ENCODE measurements at places on chromosomes 5 and 9.

DNA sequence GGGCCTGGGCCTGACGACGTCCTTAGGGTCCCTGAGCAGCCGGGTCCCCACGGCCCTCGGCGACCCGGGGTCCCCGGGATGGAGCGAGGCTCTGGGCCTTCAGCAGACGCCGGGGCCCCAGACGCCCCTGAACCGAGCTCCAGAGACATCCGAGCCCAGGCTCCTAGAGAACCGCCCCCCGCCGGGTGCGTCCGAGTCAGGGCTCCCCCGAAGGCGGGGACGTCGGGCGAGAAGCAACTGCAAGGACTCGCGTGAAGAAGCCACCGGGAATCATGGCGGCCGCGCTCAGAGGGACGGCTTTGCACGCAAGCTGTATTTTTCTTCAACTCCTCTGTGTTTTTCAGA is 25.5 kb downstream of the IRX4 start:
- no peak for DNase-seq

GRCh38 chr5:172583931-172584511 is 57.0 kb upstream of the NEURL1B start:
- DNase-seq: no peak

GRCh38 chr5:69492391-69492922 is at the start of gene OCLN:
TSS of gene OCLN (plus strand) at chr5:69492790. CDS start at chr5:69504245, 11,455 bp downstream.
- peak; percentile 69 for DNase-seq

GRCh38 chr9:136133191-136133958 is 14.7 kb upstream of the TMEM250 start:
- no peak for DNase-seq

DNA sequence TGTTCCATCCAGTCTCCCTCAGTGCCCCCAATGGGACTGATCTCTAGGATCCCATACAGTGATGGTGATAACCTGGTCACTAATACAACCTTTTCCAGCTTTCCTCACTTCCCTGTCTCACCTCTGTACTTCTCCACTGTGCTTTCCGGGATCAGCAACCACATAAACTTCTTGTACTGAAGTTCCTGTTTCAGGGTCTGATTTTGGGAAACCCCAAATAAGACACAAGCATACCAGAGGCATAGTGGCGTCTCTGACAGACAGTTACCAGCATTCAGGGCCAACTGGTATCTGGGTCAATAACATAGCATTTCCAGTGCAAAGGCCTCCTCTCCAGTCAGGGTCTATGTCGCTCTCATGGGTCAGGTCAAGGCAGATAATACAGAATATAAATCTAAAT is 64.3 kb downstream of the GLDC start:
- no peak for DNase-seq

DNA sequence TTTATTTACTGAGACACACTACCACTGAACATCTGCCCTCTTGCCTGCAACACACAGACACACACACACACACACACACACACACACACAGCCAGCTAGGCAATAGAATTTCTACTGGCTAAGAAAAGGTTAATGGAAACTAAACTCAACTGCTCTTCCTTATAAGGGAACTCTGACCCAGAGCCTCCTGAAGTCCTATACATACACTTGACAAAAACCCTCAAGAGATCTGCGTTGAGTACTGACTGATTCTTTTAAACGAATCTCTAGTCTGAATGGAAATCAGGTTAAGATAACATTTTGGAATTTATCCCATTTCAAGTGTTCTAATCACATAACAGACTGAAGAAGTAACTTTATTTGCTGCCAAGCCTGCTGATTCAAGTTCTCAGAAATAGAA is 25.9 kb upstream of the TRPM3 start:
- no peak for DNase-seq

DNA sequence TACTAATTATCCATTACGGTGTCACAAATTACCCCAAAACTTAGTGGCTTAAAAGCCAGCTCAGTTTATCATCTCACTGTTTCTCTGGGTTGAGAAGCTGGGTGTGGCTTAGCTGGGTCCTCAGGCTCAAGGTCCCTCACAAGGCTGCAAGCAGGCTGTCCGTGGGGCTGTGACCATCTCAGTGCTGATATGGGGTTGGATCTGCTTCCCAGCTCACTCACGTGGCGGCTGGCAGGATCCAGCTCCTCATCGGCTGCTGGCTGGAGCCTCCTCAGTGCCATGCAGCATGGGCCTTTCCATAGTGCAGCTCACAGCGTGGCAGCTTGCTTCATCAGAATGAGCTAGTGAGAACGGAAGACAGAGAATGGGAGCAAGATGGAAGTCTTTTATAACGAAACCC is 128.5 kb upstream of the CPEB4 start:
- DNase-seq: no peak

DNA sequence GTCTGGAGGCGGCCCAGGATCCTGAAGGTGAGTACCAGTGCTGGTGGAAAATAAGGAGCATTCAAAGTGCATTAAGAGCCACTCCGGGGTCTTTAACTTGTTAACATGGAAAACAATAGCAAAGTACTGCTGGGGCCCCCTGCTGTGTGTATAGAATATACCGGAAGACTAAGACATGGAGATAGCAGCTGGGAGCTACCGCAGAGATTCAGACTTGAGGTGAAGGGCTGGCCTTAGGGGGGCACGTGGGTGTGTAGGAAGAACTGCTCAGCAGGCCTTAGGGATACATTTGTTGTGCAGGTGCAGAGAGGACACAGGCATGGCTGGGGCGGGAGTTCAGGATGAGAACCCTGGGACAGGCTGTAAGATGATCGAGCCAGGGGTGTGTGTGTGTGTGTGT is 1.2 kb upstream of the DMRT1 start:
- no peak for DNase-seq

DNA sequence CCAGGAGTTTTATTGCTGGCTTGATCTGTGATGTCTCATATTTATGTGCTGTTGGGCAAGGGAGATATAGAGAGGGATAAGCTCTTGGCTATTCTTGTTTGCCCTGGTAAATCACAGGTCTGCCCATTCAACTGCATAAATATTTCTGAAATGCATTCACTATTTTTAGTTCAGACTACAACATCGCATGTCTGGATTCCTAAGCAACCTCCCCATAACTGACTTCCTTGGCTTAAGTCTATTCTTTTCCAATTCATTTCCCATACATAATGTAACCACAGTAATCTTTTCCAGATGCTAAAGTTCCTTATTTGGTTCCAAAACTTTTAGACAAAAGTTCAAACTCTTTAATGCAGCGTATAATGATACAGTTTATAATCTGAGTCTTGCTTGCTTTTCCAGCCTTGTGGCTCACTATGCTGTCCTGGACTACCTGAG is 321.4 kb upstream of the ACTBL2 start:
- DNase-seq: no peak

DNA sequence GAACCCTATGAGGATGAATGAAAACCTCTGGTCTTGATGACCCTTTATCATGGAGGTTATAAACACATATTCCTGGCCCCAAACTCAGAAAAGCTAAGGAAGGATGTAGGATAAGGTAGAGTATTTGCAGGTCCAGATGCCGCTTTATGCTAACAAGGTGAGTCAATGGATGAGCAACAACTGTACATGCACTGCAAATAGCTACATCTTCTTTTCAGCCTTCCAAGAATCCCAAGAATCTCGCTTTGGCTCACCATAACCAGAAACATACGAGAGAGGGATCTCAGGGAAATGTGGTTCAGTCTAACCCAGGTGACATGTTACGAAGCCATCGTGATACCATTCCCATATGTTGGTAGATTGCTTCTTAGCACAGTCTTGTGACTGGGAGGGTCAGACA is 152.3 kb upstream of the ANKH start:
- DNase-seq: no peak

DNA sequence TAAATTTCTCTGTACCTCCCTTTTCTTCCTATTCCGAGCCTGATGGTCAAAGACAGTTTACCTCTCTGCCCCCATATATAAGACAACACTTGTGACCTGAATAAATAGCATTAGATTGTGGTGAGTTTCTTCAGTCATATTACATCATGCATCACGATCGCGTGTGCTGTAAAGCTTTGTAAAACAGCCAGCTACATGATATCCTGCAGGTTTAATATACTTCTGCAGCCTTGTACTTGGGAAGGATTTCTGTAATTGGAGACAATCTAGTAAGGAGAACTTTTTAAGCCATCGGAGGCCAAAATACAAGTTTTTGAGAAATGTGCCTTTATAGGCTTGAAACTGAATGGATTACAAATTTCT is 711.8 kb upstream of the WWC1 start:
- no peak for DNase-seq

- no peak for DNase-seq
Measured at GRCh38 chr5:1405539-1406530, 39.4 kb downstream of the SLC6A3 start.

DNA sequence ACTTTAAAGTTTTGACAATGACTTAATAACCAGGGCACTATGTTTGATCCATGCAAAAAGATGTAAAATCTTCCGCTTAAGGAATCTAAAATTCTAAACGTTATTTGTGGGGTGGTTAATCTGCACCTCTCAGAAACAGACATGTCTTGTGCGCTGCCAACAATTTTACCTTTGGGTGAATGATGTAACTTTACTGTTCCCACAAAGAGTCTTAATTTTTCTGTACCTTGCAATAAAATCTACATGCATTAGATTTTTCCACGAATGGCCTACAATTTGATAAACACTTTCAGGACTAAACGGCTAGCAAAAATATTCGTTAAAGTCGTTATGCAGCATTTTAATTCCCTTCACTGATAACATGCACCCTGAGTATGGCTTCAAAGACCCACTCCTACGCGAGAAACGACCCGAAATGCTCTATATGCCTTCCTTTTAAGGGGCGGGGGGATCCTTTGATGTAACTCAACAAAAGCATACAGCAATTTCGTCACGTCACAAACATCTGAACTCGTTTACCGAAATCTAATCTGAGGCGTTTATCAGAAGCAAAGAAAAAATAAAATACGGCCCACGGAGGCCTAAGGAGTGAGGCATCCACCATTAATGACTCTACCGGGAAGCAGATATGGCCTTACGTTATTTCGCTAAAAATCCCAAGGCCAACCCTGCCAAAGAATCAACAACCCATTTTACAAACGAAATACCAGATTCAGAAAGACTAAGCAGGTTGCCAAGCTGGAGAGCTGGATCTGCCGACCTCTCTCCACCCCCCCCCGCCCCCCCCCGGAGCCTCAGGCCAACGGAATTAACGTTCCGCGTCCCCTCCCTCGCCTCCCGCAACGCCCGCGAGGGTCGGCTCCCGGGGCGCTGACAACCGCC is 621 bp downstream of the AK6 start:
- no peak for DNase-seq

- DNase-seq: no peak
Measured at GRCh38 chr5:488241-488640, 36.0 kb downstream of the SLC9A3 start.

DNA sequence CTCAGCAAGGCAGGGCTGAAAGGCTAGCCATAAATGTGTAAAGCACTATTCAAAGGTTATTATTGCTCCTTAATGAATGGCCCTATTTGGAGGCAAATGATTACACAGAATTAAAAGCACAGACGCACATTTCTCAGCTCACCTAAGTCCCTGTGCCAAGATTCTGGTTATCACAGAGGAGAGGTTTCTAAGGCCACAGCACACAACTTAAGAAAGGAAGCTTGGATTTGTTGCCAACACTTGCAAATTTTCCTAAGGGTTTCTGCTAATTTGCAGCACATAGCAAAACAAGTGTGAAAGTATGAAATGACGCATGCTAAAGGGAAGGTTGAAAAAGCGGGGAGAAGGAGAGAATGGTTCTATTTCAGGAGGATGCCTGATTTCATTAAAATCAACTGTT is 834.1 kb upstream of the C9orf72 start:
- no peak for DNase-seq

- DNase-seq: no peak
Measured at GRCh38 chr5:108617467-108618435, 129.9 kb upstream of the FER start.

DNA sequence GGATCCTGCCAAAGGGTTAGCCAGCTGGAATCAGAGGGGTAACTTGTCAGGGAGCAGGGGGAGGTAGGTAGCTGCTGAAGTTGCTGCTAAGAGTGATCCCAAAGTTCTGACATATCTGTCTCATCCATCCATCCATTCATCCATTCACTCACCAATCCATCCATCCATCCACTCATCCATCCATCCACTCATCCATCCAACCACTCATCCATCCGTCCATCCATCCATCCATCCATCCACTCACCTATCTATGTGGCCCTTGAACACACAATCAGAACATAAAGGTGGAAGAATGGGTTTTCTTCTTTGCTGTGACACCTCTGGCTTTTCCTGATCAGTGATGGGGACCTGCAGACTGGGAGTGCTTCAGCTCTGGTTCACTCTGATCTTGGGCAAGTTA is 3.0 kb upstream of the C5orf52 start:
- no peak for DNase-seq

DNA sequence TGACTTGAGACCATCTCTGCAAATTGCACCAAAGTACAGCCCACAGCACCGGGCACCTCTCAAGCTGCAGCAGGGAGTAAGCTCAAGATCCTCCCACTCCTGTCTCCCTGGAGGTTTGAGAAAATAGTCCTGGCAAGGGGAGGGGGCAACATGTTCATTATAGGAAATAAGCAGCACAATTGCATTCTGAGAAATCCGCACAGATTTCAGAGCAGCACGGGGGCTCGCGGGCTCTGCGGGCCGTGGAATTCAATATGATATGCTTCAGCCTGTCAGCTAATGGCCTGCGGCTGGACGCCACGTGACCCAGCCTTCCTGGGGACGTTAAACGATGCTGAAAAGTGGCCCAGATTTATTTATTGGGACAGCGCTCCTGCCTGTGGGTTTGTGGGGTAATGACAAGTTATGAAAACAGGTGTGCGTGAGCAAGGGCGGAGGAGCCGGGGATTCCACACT is 156.4 kb downstream of the DAB2IP start:
- DNase-seq: no peak

DNA sequence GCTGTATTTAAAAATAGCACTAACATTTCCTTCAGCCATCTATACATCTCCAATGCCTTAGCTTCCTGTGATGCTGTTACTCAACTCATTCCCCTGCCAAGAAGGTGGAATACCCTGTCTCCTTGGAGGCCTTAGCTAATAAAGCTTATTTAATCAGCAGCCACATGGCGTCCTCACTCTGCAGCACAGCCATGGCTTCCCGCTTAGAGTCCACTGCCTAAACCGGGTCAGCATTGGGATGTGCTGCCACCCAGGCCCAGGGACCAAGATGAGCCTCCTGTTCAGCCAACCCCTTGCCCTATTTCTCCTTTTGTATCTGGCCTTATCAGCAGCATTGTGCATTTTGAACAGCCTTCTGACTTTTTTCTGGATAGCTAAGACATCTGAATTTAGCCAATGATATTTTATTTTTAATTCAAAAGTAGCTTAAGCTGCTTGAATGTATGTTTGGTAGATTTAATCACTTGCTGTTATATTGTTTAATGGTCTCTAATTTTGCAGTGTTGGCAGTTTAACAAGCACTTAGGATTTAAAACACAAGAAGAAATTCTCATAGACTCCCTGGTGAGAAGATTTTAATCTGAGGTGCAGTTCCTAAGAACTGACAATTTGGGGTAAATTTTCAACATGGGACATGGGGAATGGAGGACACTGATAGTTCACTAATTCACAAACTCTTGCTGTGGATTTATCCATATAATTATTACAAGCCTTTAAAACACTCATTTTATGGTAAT is 113.0 kb downstream of the RPS23 start:
- no peak for DNase-seq

Measured in H54 (cell line).